ENCODE measurements at places on chromosomes 7 and 10. TPM values are rescaled to one million over a fixed set of nuclear protein-coding genes. Genes with fewer than 3 reads are reported as not detected.

- no peaks in the 10 kb centered on the region for H3K36me3 ChIP-seq
- DNase-seq: no peak
- peaks cover 6% of the 10 kb centered on the region for H3K4me1 ChIP-seq
- H3K27me3 ChIP-seq: no peaks in the 10 kb centered on the region
- H3K27ac ChIP-seq: no peak overlapping the region
- no peak overlapping the region for H3K4me3 ChIP-seq
Observed at GRCh38 chr10:70656489-70656888, 15.8 kb upstream of the ADAMTS14 start.

GRCh38 chr10:22246680-22247391 lies 29.0 kb upstream of the EBLN1 start:
- no peaks in the 10 kb centered on the region for H3K36me3 ChIP-seq
- no peak for DNase-seq
- peaks cover 44% of the 10 kb centered on the region for H3K27me3 ChIP-seq
- H3K4me3 ChIP-seq: no peak overlapping the region
- peaks cover 5% of the 10 kb centered on the region for H3K4me1 ChIP-seq

- H3K27me3 ChIP-seq: no peaks in the 10 kb centered on the region
- no peaks in the 10 kb centered on the region for H3K36me3 ChIP-seq
- H3K4me1 ChIP-seq: no peaks in the 10 kb centered on the region
- H3K4me3 ChIP-seq: no peak overlapping the region
Observed at GRCh38 chr7:22123139-22123538, 177.4 kb upstream of the CDCA7L start.

PAX4 gene
- not detected for polyA plus RNA-seq

GRCh38 chr10:96656839-96657238 lies 63.5 kb downstream of the PIK3AP1 start:
- H3K27me3 ChIP-seq: no peaks in the 10 kb centered on the region
- no peaks in the 10 kb centered on the region for H3K36me3 ChIP-seq
- H3K4me3 ChIP-seq: no peak overlapping the region
- H3K4me1 ChIP-seq: peaks cover 12% of the 10 kb centered on the region
- H3K27ac ChIP-seq: no peak overlapping the region
- no peak for DNase-seq

ANKRD2 gene
- not detected for polyA plus RNA-seq

CALHM1 gene
- polyA plus RNA-seq: not detected

CYP26A1 gene
- 1.2 TPM for polyA plus RNA-seq

DNA sequence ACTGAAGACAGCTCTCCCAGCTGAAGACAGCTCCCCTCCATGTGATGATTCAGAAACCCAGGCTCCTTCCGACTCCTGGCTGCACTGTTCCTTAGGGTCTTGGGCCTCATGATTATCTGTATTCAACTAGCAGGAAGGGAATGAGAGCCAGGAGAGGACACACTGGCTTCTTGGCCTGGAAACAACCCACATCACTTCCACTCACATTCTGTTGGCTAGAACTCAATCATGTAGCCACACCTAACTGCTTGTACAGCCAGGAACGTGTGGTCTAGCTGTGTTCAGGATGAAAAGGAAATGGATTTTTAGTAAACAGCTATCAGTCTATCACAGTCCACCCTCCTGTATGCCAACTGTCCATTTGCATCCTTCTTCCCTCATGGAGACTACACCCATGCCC lies 30.5 kb upstream of the XPNPEP1 start:
- no peak overlapping the region for H3K4me3 ChIP-seq
- peaks cover 10% of the 10 kb centered on the region for H3K4me1 ChIP-seq
- H3K27me3 ChIP-seq: no peaks in the 10 kb centered on the region
- no peak overlapping the region for H3K27ac ChIP-seq
- no peaks in the 10 kb centered on the region for H3K36me3 ChIP-seq

FXYD4 gene
- polyA plus RNA-seq: not detected

DNA sequence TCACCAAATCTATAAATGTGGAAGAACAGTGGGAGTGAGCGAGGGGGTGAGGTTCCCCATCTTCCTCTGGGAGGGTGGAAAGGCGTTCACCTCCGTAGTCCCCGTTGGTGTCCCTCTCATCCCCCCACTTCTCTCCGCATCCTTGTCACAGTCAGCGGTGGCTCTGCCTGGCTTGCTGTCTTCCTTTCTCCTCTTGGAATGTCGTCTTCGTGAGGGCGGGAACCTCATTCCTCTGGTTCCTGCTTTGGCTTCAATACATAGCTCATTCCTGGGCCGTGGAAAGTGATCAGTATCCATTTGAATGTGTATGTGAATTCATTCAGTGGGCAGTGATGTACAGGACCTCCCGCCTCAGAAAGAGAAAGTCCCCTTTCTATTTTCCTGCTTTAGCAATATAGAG lies 289.4 kb downstream of the CAMK1D start:
- no peak for DNase-seq
- no peaks in the 10 kb centered on the region for H3K4me1 ChIP-seq
- H3K27ac ChIP-seq: no peak overlapping the region
- no peak overlapping the region for H3K4me3 ChIP-seq
- H3K36me3 ChIP-seq: no peaks in the 10 kb centered on the region

HMX2 gene
- polyA plus RNA-seq: not detected

ASB10 gene
- not detected for polyA plus RNA-seq

SH2D4B gene
- not detected for polyA plus RNA-seq

- DNase-seq: no peak
- H3K36me3 ChIP-seq: no peaks in the 10 kb centered on the region
- no peaks in the 10 kb centered on the region for H3K27me3 ChIP-seq
- H3K4me3 ChIP-seq: no peak overlapping the region
- H3K27ac ChIP-seq: peak overlapping the region; percentile 80
Observed at GRCh38 chr10:58776568-58777318, 264.1 kb downstream of the BICC1 start.

PPP1R17 gene
- polyA plus RNA-seq: 1.7 TPM

DNA sequence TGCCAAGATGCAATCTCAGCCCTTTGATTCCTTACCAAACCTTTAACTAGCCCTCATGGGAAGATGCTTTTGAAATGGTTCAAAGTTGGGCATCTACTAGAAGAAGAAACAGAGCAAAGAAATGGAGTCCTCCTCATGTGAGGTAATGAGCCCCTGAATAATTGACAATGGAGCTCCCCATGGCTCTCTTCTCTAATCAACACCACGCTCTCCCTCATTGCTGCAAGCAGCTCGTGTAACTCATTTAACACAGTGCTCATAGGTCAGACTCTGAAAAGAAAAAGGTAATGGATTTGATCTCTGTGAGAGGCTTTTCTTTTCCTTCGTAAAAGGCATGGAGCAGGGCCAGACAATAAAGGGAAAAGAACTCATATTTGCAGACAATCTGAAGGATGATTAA lies 312.8 kb downstream of the PHTF2 start:
- no peaks in the 10 kb centered on the region for H3K36me3 ChIP-seq
- H3K4me3 ChIP-seq: no peak overlapping the region
- no peak for DNase-seq
- peaks cover 8% of the 10 kb centered on the region for H3K4me1 ChIP-seq
- H3K27ac ChIP-seq: no peak overlapping the region

ITIH5 gene
- 0.11 TPM for polyA plus RNA-seq

DNA sequence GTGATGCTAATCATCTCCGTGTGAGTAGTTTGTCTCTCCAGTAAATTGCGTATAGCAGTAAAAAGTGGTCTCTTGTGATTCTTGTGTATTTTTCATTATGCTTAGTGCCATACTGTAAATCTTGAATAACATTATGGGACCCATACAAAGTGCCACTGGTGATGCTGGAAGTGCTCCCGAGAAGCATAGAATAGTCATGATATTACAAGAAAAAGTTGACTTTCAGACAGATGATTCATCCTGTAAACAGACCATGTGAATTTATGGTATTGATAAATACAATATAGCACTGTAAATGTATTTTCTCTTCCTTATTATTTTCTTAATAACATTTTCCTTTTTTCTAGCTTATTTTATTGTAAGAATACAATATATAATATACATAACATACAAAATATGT lies 74.6 kb upstream of the CDK6 start:
- DNase-seq: no peak
- H3K4me3 ChIP-seq: no peak overlapping the region
- no peaks in the 10 kb centered on the region for H3K27me3 ChIP-seq
- no peaks in the 10 kb centered on the region for H3K36me3 ChIP-seq
- H3K4me1 ChIP-seq: peaks cover 3% of the 10 kb centered on the region

DNA sequence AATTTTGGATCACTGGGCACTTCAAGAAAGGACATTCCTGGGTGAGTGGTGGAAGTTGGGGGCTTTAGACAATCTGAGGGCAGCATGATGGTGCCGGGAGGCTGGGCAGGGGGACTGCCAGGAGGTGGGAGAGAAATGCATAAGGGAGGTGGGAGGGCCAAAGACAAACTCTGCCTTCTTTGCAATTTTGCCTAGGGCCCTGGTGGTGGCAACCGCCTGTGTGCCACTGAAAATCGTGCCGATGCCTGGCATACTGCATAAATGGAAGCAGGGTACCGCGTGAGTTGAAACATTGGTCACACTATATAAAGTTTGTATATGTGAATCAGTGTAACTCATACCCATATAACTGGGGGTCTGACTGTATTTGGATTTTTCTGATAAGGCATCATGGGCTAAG lies 3.3 kb downstream of the LUC7L2 start:
- H3K4me3 ChIP-seq: no peak overlapping the region
- DNase-seq: no peak
- H3K36me3 ChIP-seq: peaks cover 13% of the 10 kb centered on the region
- H3K4me1 ChIP-seq: peaks cover 26% of the 10 kb centered on the region

ASAH2 gene
- 0.12 TPM for polyA plus RNA-seq

GRCh38 chr7:143003393-143004051 lies 23.4 kb downstream of the OR9A2 start:
- H3K4me1 ChIP-seq: no peaks in the 10 kb centered on the region
- H3K36me3 ChIP-seq: no peaks in the 10 kb centered on the region
- no peaks in the 10 kb centered on the region for H3K27me3 ChIP-seq

DNA sequence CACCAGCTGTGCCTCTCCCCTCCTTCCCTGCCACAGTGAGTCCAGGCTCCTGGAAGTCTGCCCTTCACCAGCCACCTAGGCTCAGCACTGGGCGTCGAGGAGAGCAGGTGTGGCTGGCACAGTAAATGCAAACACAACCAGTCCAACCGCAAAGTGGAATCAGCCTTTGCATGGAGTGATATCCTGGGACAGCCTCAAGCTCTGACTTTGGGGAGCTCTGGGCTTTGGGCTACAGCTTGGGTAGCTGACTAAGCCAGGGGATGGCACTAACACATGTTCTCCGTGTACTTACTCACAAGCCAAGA lies 312.4 kb downstream of the KCNMA1 start:
- no peak overlapping the region for H3K4me3 ChIP-seq
- DNase-seq: no peak
- H3K4me1 ChIP-seq: no peaks in the 10 kb centered on the region
- no peak overlapping the region for H3K27ac ChIP-seq
- H3K27me3 ChIP-seq: peaks cover 10% of the 10 kb centered on the region
- no peaks in the 10 kb centered on the region for H3K36me3 ChIP-seq

DNA sequence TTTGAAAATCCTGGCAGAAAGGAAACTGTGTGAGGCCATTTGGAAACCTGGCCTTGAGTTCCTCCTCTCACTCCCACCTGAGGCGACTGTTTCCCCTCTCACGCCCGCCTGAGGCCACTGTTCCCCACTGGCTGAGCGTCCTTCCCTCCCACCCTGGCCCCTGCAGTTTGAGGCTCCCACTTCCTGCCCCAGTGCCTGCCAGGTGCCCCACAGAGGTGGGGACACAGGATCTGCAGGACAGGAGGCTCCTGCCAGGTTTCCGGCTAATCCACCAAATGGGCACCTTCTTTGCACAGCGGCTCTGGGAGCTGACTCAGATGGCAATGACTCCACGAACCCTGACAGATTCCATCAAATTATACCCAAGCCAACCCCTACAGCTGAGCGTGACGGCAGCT lies 24.3 kb upstream of the LARP4B start:
- no peak for DNase-seq
- H3K27ac ChIP-seq: no peak overlapping the region
- H3K27me3 ChIP-seq: no peaks in the 10 kb centered on the region

DNA sequence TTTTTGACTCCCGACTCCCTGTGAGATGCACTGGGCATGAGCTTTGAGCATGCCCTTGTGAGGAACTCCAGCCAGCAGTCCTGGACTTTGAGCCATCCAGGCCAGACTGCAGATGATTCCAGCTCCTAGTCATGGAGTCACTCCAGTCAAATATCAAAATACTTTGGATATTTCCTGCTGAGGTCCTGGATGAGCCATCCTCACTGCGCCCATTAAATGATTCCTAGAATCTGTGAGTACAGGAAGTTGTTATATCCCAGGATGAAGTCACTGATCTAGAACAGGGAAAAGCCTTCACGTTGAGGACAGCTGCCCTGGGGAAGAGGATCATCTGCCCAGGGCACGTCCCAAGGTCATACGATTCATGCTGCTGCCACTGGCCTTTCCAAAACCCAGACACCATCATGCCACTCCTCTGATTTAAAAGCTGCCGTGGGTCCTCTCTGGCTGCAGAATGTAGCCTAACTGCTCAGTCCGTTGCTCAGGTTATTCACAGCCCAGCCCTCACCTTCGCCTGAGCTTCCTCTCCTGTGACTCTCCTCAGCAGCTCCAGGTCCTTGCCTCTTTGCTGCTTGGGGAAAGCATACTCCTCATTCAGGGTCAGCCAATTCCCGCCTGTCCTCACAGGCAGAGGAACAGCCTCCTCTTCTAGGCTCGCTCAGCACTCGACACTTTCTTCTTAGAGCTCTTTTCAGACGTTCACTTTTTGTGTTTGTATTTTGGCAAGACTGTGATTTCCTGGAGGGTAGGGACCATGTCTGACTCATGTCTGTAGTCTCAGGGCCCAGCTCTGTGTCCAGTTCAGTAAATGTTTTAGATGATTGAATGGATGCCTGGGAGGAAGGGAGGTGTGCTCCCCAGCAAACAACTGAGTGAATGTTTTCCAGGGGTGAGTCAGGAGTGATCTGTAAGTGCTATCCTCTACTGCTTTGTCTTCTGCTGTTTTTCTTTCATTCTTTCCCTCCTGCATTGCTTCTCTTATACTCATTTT lies 157.8 kb downstream of the SNX10 start:
- H3K27me3 ChIP-seq: no peaks in the 10 kb centered on the region
- no peak overlapping the region for H3K27ac ChIP-seq
- H3K36me3 ChIP-seq: no peaks in the 10 kb centered on the region
- DNase-seq: no peak
- H3K4me1 ChIP-seq: no peaks in the 10 kb centered on the region

DNA sequence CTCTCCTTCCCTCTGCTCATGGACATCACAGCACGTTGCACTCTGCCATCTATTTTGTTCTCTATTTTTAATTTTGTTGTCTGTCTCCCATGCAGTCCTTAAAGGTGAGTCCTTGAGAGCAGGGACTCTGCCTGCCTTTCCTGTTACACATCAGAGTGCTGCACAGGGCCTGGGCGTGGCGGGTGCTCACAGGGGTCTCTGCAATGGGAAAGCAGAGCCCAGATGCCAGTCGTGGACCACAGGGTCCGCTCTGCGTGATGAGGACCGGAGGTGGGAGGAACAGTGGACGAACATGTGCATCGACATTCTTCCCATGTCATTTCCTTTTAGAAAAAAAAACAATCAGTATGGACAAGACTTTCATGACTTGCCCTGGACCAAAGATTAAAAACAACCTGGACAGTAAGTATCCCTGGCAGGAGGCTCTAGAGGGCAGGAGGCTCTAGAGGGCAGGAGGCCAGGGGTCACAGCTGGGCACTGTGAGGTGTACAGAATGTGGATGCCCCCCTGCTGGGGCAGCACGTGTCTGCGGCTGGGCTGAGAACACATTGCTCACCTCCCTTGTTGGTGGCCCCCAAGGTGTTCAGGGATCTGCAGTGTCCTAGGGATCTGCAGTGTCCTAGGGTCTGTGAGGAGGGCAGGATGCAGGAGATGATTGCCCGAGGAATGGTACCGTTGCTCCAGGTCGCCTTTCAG lies 29.6 kb upstream of the ZNF488 start:
- H3K27me3 ChIP-seq: no peaks in the 10 kb centered on the region
- H3K4me3 ChIP-seq: no peak overlapping the region
- no peak overlapping the region for H3K27ac ChIP-seq
- no peak for DNase-seq
- no peaks in the 10 kb centered on the region for H3K36me3 ChIP-seq
- H3K4me1 ChIP-seq: no peaks in the 10 kb centered on the region

CHAT gene
- polyA plus RNA-seq: not detected

Data from cardiac muscle cell (in vitro differentiated cells and primary cell).